ENCODE measurements at places on chromosomes 1 and 21.

GRCh38 chr1:248793592-248793991 lies 32.1 kb downstream of the SH3BP5L start:
- DNase-seq, result no peak

- DNase-seq, result no peak
These were observed 9.0 kb upstream of the COL8A2 start for GRCh38 chr1:36134031-36134430.

DNA sequence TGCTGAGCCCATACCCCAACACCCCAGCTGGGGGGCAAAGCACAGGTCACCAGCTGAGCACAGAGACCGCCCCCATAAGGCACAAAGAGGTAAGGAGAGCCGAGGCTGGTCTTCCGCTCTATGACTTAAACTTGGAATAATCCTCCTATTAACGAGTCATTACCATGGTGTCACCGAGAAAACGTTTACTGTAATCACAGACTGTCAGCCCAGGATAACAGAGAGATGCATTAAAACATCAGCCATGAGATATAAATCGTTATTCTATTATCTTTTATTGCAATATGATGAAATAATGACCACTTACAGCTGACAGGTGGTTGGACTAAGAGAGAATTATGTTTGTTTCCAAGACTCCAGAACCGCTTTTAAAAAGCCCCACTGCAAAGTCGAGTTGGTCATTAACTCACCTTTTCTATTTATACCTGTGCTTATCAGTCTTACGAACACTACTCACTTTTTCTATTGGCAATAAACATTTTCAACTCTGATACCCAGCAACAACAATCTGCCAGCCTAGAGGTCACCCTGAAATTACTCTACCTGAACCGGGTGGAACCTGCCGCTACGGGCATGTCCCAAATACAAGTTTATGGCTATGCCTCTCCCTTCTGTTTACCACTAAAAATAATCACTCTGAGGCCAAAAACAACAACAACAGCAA lies 21.5 kb downstream of the NPHP4 start:
- no peak for DNase-seq

GRCh38 chr21:14520535-14520934 lies 25.6 kb downstream of the SAMSN1 start:
- DNase-seq, result no peak

GRCh38 chr1:88378560-88378959 lies 305.5 kb upstream of the PKN2 start:
- no peak for DNase-seq

DNA sequence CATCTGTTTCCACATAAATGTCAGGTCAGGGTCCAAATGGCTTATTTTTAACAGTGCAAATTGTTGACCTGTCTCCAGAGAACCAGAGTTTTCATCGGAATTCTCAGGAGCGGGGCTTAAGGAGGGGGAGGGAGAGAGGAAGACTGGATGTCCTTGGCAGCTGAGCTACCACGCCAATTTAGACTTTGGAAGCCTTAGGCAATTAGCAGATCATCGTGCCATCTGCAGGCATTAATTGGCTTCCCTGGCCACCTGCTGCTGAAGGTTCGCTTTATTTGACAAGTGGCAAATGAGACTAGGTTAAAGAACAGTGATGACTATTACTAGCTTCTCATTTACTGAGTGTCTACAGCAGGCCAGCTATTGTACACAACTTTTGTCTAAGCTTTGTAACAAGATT lies 43.7 kb downstream of the HLX start:
- DNase-seq, result no peak

- DNase-seq, result no peak
These were observed at the start of gene KRTAP12-1 for GRCh38 chr21:44681861-44682579. TSS of gene KRTAP12-1 (minus strand) at chr21:44682163. CDS start at chr21:44682123, 40 bp downstream.

DNA sequence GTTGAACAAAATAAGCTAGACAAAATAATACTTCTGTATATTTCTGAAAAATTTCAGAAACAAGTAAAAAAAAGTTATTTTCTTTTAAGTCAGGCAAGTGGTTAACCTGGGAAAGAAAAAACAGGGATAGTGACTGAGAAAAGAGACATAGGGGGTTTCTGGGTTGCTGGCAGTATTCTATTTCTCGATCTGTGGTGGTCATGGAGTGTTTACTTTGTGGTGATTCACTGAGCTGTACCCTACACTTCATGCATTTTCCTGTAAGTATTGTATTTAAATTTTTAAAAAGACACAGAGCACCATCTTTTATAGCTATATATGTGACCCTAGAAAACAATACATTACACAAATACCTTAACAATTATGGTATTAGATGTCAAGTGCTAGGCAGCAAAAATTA lies 58.2 kb downstream of the ZNF644 start:
- no peak for DNase-seq

- no peak for DNase-seq
These were observed at the start of gene B3GALNT2 for GRCh38 chr1:235504122-235504493. TSS of gene B3GALNT2 (minus strand) at chr1:235504452. CDS start at chr1:235504252, 200 bp downstream.

DNA sequence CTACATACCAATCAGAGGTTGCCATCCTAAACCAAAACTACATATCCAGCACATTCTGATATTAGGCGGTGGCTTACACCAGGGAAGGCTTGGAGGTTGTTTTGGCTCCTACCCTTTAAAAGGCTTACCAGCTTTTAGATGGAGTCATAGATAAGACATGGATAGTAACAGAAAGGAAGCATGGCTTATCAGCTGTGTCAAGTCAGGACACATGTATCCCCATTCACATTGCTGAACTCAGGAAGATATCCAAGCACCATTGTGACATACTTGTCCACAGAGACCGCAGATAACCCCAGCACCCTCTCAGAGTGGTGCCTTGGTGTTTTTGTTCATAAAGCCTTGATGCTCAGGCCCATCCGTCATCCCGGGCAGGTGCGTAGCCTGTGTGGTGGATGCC lies 39.7 kb downstream of the ADARB1 start:
- DNase-seq, result no peak

DNA sequence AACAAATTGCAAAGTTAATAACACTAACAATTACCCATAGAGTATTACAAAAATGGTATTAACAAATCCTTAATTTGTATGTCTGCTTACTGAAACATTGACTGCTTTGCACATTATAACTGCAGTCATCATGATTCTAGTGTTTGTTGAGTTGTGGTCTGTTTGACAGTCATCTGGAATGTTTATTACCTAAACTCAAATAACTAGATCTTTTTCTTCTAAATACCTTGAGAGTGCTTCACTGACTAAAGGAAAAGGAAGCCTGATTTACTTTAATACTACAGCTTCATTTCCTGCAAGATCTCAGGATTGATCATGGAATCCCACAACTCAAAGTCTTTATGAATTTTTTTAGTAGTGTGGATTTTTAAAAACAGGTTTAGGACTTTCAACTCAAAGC lies 70.0 kb downstream of the HMCN1 start:
- DNase-seq, result no peak

DNA sequence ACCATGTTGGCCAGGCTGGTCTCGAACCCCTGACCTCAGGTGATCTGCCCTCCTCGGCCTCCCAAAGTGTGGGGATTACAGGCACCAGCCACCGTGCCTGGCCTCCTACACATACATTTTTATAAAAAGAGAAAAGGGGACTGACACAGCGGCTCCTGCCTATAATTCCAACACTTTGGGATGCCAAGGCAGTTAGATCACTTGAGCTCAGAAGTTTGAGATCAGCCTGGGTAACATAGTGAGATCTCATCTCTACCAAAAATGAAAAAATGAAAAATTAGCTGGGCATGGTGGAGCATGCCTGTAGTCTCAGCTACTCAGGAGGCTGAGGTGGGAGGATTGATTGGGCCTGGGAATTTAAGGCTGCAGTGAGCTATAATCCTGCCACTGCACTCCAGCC lies 23.4 kb downstream of the ZNF281 start:
- no peak for DNase-seq

- DNase-seq, result no peak
These were observed 299.5 kb downstream of the ST6GALNAC3 start for GRCh38 chr1:76374086-76374485.

DNA sequence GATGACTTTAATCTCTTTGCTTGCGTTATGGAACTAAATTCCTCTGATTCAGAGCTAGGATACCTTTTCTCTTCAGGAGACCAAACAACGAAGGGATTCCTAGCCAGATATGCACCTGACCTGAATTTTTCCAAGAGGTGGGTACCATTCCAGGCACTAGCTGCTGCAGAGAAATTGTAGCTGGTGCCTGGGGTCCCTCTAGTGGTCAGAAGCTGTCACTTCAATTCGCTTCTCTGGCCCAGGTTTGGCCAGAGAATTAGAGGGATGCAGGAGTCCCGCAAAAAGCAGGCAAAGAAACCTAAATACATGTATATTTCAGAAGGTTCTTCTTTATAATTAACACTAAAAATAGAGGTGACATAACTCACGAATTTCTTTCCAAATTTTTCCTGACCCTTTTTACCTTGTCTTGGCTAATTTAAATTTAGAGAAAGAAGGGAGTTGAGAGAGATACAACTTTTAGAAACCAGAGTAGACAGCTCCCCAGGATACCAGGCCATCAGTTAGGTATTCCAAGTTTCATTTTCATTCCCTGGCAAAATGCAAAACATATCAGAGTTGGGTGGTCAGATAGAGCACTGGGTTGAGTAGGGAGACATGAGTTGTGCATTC lies 9.6 kb downstream of the ACKR1 start:
- no peak for DNase-seq

DNA sequence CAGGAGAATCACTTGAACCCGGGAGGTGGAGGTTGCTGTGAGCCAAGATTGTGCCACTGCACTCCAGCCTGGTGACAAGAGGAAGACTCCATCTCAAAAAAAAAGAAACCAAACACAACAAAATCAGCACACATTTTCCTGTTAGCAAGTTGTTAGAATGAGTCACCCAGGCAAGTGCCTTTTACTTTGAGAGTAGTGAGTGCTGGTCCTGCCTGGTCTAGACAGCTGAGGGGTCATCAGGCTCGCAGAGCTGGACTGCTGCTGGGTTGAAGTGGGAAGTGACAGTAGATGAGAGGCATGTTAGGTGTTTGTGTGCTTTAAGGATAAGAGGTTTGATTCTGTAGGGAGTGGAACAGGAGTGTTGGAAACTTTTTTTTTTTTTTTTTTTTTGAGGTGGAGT lies 31.9 kb downstream of the GNPAT start:
- no peak for DNase-seq

DNA sequence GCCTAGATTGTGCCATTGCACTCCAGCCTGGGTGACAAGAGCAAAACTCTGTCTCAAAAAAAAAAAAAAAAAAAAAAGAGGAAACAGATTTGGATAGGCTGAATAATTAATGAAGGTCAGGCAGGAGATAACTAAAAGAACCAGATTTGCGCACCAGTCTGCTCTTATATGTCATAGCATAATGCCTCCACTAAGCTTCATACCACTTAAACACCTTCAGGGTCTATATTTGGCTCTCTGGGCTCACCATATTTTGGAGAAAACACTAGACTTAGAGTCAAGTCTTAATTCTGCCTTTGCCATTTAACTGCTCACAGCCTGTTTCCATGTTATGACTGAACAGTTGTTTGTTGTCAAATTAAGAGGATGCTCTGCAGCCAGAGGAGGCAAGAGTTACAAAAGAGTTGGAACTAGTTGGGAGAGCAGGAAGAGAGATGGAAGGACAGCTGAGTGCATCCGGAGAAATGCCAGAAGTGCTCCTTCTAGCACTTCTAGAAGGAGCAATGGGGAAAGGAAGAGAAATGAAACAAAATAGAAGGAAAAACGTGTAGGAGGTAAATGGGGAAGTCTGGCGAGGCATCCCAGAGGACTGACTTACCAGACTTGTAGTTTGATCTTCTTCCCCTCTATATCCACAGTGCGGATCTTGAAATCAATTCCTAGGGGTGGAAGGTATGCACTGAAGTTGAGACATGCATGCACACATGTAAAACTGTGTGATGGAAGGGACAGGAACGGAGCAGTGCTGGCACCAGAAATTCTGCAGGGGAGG lies 1.8 kb downstream of the RAB13 start:
- no peak for DNase-seq

DNA sequence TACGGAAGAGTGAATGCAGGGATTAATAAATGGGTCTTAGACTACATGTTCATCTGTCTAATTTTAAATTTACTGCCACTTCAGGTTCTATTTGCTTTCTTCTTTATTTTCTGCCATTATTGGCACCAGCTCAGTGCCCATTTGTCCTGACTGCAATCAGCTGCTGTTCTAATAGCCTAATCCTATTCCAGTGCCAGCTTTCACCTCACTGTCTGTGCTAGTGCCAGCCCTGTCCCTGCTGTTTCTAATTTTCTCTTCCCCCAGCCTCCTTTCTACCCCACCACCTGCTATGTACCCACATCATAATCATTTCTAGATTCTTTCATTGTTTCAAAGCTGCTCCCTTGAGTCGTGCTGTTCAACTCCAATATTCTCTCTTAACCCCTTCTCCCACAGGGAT lies 86.4 kb downstream of the KCNK1 start:
- DNase-seq, result no peak

- no peak for DNase-seq
These were observed 31.1 kb downstream of the NFYC start for GRCh38 chr1:40722622-40723021.

- no peak for DNase-seq
These were observed 148.0 kb downstream of the GALNT2 start for GRCh38 chr1:230215031-230215430.

DNA sequence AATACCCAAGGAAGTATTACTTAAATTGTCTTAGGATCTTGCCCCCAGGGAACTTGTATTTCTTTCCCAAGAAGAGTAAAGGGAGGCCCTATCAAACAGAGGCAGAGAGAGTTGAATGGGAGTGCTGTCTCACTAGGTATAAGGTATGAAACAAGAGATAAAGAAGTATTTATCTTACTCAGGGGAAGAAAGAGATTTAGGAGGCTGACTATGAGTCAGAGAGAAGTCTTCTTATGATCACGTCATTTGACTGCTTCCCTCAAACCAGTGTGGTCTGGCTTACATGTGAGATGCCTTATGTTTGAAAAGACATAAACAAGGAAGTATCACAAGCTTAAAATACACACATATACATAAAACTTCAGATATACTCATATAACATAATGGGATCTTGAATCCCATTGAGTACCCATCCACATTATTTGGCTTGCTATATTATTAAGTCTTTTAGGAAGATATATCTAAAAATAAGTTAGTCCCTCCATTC lies 29.6 kb downstream of the DUSP10 start:
- no peak for DNase-seq

- no peak for DNase-seq
These were observed 96.0 kb upstream of the ACTRT2 start for GRCh38 chr1:2925291-2925690.
